Large intestine (tissue), 12 donors: ENCODE measurements at places on chromosomes 2 and 18.
A peak's percentile ranks its signal among the peaks of the same experiment; 100 is the strongest.

- no peak for DNase-seq
- no peak overlapping the region for H3K4me3 ChIP-seq
- H3K36me3 ChIP-seq = no peaks in the 10 kb centered on the region
- H3K27ac ChIP-seq = no peak overlapping the region
Measured at GRCh38 chr2:124664363-124664762, 639.3 kb downstream of the CNTNAP5 start.

- H3K36me3 ChIP-seq = no peaks in the 10 kb centered on the region
- H3K27me3 ChIP-seq = no peaks in the 10 kb centered on the region
- H3K27ac ChIP-seq = no peak overlapping the region
- DNase-seq = no peak
- H3K4me3 ChIP-seq = no peak overlapping the region
Measured at GRCh38 chr2:98158305-98158704, 71.3 kb downstream of the VWA3B start.

GRCh38 chr18:2304378-2305175, 266.7 kb downstream of the METTL4 start:
- H3K4me3 ChIP-seq = no peak overlapping the region
- H3K27ac ChIP-seq = no peak overlapping the region
- H3K36me3 ChIP-seq = no peaks in the 10 kb centered on the region
- no peaks in the 10 kb centered on the region for H3K27me3 ChIP-seq
- no peak for DNase-seq

- no peaks in the 10 kb centered on the region for H3K36me3 ChIP-seq
- H3K27me3 ChIP-seq = no peaks in the 10 kb centered on the region
- H3K4me3 ChIP-seq = no peak overlapping the region
- H3K27ac ChIP-seq = no peak overlapping the region
Measured at GRCh38 chr2:124264551-124265091, 239.5 kb downstream of the CNTNAP5 start.

DNA sequence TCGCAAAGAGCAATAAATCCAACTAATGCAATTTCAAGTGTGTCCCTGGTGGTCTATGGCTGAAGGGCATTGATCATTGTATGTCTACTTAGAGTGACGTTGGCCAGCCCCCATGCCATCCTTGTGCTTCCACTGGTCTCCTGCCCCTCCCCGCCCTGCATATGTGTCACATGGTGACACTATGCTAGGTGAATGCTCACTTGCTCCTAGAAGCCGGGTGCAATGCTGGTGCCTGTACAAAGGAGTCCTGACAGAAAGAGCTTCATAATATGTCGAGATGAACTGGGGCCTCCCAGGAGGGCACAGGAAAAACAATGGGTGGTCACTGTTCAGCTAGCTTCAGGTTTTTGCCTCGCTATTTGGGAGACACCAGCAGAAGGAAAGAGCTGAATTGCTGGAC, 5.9 kb upstream of the TRABD2A start:
- no peak for DNase-seq
- H3K4me3 ChIP-seq = no peak overlapping the region
- H3K27ac ChIP-seq = no peak overlapping the region

- H3K27me3 ChIP-seq = no peaks in the 10 kb centered on the region
- H3K4me1 ChIP-seq = no peaks in the 10 kb centered on the region
- DNase-seq = no peak
Measured at GRCh38 chr18:54393648-54394294, 36.1 kb downstream of the C18orf54 start.

DNA sequence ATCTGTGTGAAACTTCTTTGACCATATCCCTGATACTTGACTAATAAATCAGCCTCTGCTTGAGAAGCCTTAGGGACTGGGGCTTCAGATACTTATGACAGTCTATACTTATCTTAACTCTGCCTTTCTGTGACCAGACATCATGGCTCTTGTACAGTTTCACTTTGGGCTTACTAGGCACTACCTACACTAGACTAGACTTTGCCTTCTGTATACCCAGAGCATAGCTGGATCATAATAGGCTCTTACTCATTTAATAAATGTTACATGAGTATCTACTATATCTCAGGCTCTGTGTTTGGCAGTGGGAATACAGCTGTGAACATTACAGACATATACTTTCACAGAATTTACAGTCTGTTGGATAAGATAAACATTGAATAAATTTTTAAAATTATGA, 9.0 kb downstream of the UGP2 start:
- H3K4me3 ChIP-seq = no peak overlapping the region
- DNase-seq = peak; percentile 45
- peak overlapping the region; percentile 41 for H3K27ac ChIP-seq
- H3K4me1 ChIP-seq = peaks cover 7% of the 10 kb centered on the region
- H3K36me3 ChIP-seq = peaks cover 3% of the 10 kb centered on the region

- no peak for DNase-seq
- no peak overlapping the region for H3K27ac ChIP-seq
- H3K4me3 ChIP-seq = no peak overlapping the region
- H3K36me3 ChIP-seq = no peaks in the 10 kb centered on the region
- no peaks in the 10 kb centered on the region for H3K27me3 ChIP-seq
Measured at GRCh38 chr2:228466851-228467250, 285.4 kb upstream of the SPHKAP start.

GRCh38 chr2:10185046-10185445, 62.5 kb downstream of the RRM2 start:
- DNase-seq = no peak
- H3K36me3 ChIP-seq = no peaks in the 10 kb centered on the region
- H3K4me3 ChIP-seq = no peak overlapping the region
- H3K4me1 ChIP-seq = no peaks in the 10 kb centered on the region

GRCh38 chr2:18066894-18067293, 188.4 kb downstream of the KCNS3 start:
- H3K27ac ChIP-seq = no peak overlapping the region
- no peaks in the 10 kb centered on the region for H3K36me3 ChIP-seq
- no peak for DNase-seq
- H3K4me3 ChIP-seq = no peak overlapping the region
- H3K27me3 ChIP-seq = no peaks in the 10 kb centered on the region
- H3K4me1 ChIP-seq = no peaks in the 10 kb centered on the region

GRCh38 chr2:43906448-43907109, 67.8 kb downstream of the ABCG8 start:
- H3K4me3 ChIP-seq = no peak overlapping the region
- peaks cover 43% of the 10 kb centered on the region for H3K36me3 ChIP-seq
- no peaks in the 10 kb centered on the region for H3K4me1 ChIP-seq
- H3K27me3 ChIP-seq = no peaks in the 10 kb centered on the region

- H3K36me3 ChIP-seq = no peaks in the 10 kb centered on the region
- DNase-seq = peak; percentile 78
- no peaks in the 10 kb centered on the region for H3K4me1 ChIP-seq
- no peak overlapping the region for H3K4me3 ChIP-seq
- H3K27me3 ChIP-seq = peaks cover 5% of the 10 kb centered on the region
Measured at GRCh38 chr2:217650716-217651360, 352.0 kb downstream of the TNS1 start.

DNA sequence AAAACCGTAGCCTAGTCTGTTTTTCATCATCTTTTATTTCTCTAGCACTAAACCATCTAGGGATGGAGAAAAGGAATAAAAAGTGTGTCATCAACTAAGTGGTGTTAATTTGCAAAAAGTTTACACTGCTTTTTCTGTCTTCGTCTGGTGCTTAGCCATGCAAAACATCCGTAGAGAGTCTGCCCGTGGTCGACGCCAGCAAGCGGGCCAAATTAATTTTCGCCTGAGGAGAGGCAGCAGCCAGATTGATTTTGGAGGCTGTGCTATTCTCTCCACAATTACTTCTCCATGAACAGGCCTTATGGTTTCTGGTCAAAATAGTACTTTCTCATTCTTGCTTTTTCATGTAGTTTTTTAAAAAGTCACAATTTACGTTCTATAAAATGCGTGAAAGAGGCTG, 46.3 kb downstream of the TNFRSF11A start:
- no peaks in the 10 kb centered on the region for H3K27me3 ChIP-seq
- peaks cover 38% of the 10 kb centered on the region for H3K36me3 ChIP-seq
- H3K4me3 ChIP-seq = no peak overlapping the region
- no peak for DNase-seq
- H3K4me1 ChIP-seq = no peaks in the 10 kb centered on the region

DNA sequence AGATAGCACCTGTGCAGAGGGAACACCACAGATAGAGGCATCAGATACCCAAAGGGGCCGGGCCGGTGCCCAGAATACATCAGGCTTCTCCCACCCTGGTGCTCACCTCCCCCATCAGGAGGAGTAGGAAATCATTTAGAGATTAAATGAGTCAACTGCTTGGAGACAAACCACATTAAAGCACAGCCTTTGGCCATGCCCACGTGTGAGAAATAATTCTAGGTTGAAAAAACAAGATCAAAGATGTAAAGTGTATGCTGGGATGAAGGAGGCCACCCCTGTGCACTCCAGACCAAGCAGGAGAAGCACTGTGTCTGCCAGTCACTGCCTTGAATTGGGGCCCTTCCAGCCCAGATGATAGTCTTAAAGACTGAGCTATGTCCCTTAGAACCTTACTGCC, 152.8 kb upstream of the ACAA2 start:
- peak; percentile 8 for DNase-seq
- H3K4me1 ChIP-seq = peaks cover 27% of the 10 kb centered on the region
- no peak overlapping the region for H3K27ac ChIP-seq
- no peak overlapping the region for H3K4me3 ChIP-seq
- H3K36me3 ChIP-seq = peaks cover 42% of the 10 kb centered on the region

DNA sequence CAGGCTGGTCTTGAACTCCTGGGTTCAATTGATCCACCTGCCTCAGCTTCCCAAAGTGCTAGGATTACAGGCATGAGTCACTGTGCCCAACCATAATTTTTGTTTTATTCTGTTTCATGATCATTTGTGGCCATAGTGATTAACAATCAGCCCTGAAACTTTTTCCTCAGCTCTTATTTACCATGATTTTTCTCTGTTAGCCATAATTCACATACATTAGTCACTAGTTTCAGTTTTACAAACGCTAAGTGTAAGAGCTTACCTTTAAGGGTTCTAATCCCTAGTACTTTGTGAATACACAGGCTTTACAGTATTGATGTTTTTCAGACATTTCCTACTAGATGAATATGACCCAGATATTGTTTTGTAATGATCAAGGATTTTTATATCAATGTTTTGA, 216.1 kb downstream of the DPP4 start:
- no peak overlapping the region for H3K27ac ChIP-seq
- H3K27me3 ChIP-seq = no peaks in the 10 kb centered on the region
- H3K36me3 ChIP-seq = no peaks in the 10 kb centered on the region
- no peak for DNase-seq
- no peaks in the 10 kb centered on the region for H3K4me1 ChIP-seq

DNA sequence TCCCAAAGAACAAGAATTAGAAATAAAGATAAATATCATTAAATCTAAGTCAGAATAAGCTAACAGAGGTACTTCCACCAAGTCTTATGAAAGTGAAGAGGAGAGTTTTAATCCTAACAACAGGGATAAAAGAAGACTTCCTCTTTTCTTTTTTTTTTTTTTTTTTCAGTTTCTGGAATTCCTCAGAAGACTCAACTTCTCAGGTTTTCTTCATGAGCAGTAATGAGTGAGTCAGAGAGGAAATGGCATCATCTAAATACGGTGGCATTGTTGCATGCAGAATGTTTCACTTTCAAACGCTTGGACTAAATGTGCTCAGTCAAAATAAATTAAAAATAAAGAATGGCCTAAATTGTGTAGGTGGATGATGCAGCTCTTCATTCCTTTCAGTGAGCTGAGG, 45.6 kb upstream of the ARHGAP15 start:
- no peak for DNase-seq
- H3K4me3 ChIP-seq = no peak overlapping the region
- H3K27me3 ChIP-seq = no peaks in the 10 kb centered on the region
- H3K4me1 ChIP-seq = no peaks in the 10 kb centered on the region

GRCh38 chr2:85861180-85861579, 27.6 kb downstream of the ST3GAL5 start:
- H3K4me3 ChIP-seq = no peak overlapping the region
- no peak overlapping the region for H3K27ac ChIP-seq
- DNase-seq = peak; percentile 83
- peaks cover 2% of the 10 kb centered on the region for H3K36me3 ChIP-seq
- H3K4me1 ChIP-seq = no peaks in the 10 kb centered on the region

DNA sequence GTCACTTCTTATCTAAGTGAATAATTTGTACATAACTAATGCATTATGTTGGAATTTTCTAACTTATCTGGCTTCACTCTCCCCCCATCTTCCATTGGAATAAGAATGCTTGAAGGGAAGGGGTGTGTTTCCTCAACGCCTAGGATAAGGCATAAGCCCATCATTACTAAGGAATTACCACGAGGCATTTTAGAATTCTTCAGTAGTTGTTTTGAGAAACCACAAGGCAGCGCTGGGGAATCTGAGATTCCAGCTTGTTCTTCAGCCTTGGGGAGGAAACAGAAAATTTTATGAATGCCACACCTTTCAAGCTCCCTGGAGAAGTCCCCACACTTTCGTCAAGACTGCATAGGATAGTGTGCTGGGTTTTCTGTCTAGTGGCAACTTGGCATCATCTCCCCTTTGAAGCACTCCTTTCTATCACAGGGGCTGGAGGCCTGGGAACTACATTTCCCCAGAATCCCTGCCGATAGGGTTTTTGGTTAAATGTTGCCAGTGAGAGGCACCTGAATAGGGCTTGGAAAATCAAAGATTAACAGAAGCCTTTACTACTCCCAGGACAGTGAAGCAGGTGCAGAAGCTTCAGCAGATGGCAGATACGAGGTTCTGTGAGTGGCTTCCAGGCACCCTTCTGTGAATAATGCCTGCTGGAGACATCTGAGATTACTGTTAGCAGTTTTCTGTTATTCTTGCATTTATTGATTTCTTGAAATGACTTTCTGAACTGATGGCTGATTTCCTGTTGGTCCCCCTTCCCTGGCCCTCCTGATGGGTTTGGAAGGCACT, 192.7 kb upstream of the REV1 start:
- no peaks in the 10 kb centered on the region for H3K4me1 ChIP-seq
- H3K36me3 ChIP-seq = no peaks in the 10 kb centered on the region
- no peak overlapping the region for H3K4me3 ChIP-seq
- DNase-seq = no peak
- no peak overlapping the region for H3K27ac ChIP-seq

GRCh38 chr18:32308493-32309120, 118.8 kb downstream of the MEP1B start:
- H3K4me3 ChIP-seq = no peak overlapping the region
- H3K27me3 ChIP-seq = no peaks in the 10 kb centered on the region
- no peaks in the 10 kb centered on the region for H3K36me3 ChIP-seq
- DNase-seq = no peak
- no peaks in the 10 kb centered on the region for H3K4me1 ChIP-seq

DNA sequence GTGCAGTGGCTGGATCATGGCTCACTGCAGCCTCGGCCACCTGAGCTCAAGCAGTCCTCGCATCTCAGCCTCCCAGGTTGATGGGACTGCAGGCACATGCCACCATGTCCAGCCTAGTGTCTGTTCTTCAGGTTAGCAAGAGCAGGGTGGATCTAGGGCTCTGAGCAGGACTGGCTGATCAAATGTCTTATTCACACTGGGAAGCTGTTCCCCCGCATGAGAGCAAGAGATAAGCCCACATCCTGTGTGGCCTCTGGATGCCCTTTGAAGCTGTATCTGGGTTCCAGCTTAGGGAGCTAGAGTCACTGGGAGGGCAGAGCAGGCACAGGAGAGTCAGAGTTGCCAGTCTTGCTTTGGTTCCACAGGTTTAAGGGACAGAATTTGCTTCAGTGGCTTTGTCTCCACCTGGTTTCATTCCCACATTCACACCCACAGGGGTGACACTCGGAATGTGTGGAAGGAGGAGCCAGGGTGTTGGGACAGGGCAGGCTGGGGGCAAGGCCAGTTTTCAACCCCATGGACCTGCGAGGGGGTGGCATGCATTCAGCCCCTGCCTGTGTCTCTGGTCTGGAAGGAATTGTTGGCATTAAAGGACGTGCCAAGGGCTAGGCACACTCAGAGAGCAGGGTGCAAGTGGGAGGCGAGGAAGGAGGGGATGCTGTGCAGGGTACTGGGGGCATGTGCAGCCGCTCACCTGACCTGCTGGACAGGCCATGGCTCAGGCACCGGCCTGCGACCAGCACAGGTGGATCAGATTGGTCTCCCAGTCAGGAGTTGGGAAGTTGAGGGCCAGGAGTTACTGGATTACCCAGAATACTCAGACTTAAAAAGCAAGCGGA, 24.5 kb downstream of the PTPN18 start:
- DNase-seq = no peak
- no peaks in the 10 kb centered on the region for H3K4me1 ChIP-seq
- H3K27ac ChIP-seq = no peak overlapping the region
- no peak overlapping the region for H3K4me3 ChIP-seq
